ENCODE measurements at places on chromosomes 6 and 20.

DNA sequence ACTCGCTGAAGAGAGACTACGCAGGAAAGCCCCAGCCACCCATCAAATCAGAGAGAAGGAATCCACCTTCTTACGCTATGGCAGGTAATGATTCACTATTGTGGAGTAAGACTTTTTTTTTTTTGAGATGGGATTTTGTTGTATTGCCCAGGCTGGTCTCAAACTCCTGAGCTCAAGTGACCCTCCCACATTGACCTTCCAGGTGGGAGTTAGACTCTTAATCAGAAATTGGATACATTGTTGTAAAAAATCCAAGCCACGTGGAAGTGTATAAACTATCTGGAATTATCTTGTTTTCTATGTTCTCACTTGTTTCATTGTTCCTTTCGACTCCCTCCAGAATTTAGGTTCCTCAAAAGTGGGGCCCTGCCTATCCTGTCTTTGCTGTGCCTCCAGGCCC, 6.8 kb downstream of the NQO2 start:
- no peak for DNase-seq

DNA sequence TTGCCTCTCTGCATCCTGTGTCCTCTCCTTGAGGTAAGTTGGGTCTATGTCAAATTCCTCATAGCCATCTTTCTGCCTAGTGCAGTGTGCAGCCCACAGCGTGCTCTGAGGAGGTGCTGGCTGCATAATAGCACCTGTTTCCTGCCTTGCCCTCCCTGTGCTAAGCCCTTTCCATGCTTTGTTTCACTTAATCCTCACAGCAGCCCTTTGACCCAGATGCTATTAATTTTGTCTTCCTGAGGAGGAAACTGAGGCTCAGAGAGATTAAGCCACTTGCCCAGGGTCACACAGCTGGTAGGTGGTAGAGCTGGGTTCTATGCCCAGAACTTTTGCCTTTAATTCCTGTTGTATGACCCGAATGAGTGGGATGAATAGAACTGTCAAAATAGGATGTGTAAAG, 13.5 kb downstream of the FAM83D start:
- no peak for DNase-seq

GRCh38 chr6:4687989-4688947, 87.9 kb upstream of the CDYL start:
- no peak for DNase-seq

GRCh38 chr6:160990847-160991405, 643 bp upstream of the MAP3K4 start:
- DNase-seq = peak; percentile 10

GRCh38 chr6:71250099-71250602, 38.5 kb upstream of the OGFRL1 start:
- peak; percentile 37 for DNase-seq

DNA sequence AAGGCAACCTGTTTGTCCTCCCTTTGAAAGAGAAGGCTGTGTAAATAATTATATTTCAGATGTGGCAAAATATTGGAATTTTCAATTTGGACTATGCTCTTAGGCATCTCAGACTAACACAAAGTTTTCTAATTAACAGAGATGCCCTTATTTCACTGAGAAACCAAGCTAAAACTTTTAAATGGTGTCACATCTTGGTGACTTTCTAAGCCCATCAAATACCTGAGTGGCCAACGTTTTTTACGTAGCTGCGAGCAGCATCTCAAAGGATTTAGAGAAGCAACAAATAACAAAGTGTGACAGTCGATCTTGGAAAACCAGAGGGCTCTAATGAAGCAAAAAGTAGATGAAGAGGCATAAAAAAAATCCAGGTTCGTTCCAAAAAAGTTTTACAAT, 3.4 kb upstream of the HEY2 start:
- DNase-seq = no peak

GRCh38 chr20:2086980-2087377, 14.6 kb upstream of the STK35 start:
- DNase-seq = no peak

GRCh38 chr20:63661108-63661507, 3.0 kb downstream of the RTEL1 start:
- no peak for DNase-seq

DNA sequence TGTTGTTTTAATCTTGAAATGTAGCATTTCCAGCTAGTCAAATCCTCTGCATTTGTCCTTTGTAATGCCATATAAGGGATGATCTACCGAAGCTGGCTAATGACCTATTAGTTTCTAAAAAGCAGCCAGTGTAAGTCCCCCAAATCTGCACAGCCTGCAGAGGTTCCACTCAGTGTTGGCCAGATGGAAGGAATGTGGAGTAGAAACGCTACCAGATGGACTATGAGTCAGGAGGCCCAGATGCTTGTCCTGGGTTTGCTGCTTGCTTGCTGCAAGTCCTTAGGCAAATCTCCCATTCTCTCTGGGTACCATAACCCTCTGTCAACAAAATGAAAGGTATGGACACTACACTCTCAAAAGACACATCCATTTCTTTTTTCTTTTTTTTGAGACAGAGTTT, 149.8 kb downstream of the BTBD9 start:
- no peak for DNase-seq

GRCh38 chr6:157498817-157499216, 117.8 kb downstream of the ZDHHC14 start:
- DNase-seq = no peak

DNA sequence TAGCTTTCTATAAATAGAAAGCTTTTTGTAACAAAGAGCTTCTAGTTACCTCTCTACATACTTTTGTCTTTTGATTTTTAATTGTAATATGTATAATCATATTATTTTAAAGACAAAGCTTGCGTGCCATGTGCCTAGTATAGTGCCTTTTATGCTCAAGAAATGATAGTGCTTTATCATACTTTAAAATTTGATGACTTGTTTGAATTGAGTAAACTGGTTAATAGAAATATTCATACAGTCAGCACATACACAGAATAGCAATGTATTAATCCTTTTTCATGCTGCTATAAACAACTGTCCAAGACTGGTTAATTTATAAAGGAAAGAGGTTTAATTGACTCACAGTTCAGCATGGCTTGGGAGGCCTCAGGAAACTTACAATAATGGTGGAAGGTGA, 313.0 kb downstream of the FRK start:
- no peak for DNase-seq

DNA sequence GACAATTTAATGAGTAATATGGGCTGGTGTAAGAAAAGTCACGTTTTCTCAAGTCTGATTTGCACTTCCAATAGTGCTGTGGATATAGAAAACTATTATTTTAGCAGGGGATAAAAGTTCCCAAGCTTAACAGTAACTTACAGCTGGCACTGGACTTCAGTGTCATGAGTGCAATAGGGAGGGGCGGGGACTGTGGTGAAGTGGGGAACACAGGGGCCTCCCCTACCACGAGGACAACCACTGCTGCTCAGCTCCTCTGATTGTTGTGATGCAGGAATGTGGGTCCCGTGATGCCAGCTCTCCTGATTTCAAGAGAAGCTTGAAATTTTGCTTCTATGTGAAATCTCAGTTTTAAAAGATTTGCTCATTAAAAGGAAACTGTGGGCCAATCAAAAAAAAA, 24.0 kb downstream of the SLC13A3 start:
- DNase-seq = no peak

DNA sequence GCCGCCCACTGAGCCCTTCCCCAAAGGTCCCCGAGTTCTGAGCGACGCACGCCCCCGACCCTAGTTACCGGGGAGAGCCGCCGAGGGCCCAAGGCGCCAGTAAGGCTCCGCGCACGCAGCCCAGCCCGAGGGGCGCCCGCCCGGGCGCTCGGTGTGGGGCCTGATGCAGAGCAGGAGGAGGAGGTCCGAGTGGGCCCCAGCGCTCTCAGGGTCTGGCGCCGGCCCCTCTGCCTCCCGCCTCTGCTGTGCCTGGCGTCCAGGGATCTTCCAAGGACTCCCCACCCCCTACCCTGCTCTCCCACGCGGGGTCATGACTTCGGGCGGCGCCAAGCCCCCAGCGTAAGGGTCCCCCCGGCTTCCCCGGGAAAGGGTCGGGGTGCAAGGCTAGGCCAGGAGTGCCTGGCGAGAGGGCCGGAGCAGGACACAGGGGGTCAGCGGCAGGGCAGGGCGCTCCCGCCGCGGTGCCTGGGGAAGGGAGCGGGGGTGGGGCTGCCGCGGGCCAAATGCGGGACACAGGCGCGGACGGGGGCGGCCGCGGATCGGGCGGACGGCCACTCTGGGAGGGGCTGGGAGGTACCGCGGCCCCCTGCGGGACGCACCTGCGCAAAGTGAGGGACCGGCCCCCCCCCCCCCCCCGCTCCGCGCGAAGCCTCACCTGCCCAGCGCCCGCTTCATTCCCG, 637 bp downstream of the ABHD12 start:
- DNase-seq = no peak

DNA sequence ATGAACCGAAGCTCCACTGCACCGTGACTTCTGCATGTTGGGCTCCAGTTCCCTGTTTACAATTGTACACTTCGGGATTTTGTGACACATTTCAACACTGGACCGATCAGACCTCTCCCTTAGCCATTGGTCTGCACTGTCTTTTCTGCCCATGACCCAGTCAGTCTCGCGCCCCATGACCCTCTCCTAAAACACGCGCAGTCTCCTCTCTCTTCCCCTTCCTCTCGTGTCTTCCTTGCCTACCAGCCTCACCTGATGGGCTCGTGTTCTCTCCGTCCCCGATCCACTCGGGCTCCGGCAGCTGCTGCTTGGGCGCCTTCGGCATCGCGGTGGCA, 535 bp upstream of the ABCF1 start:
- no peak for DNase-seq

- DNase-seq = no peak
Observed at GRCh38 chr6:35072698-35073055, 68.5 kb downstream of the TCP11 start.

DNA sequence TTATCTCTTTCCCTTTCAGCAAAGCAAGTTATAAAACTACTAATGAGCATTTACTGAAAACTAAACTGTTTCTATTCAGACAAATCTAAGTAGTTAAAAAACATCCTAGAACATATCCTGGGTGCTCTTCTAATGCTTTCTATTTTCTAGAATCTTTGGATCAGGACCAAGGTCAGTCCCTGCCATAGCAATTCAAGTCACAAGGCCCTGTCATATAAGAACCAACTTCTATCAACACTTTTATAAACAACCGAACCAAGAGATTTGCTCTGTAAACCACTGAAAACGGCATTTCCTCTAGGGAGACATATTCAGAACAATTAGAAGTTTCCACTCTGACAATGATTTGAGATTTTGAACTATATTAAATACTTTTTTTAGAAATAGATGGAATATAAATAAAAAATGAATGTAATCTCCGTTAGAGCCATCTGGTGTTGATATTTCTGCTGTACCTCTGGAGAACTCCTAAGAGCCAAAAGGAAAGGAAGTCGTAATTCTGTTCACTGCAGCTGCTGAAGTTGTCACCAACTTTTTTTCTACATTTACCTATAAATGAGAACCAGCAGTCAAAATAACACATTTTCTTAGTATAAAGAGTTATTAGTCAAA, 51.4 kb upstream of the LGSN start:
- DNase-seq = no peak

DNA sequence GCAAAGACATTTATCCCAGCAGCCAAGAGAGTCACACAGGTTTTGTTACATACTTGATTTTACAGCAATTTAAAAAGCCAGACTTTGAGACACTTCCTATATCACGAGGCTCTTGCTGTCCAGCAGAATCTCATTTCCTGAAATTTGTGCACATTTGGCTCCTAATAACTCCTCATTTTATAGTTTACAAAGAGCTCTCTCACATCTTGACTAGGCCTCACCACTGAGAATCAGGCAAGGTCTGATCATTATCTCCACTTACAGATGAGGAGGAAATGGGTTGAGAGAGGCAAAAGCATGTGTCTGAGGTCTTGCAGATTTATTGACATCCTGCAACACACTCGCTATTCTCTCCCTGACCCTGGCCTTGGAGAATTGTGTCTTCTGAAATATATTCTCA, 426.8 kb downstream of the MAFB start:
- DNase-seq = no peak

DNA sequence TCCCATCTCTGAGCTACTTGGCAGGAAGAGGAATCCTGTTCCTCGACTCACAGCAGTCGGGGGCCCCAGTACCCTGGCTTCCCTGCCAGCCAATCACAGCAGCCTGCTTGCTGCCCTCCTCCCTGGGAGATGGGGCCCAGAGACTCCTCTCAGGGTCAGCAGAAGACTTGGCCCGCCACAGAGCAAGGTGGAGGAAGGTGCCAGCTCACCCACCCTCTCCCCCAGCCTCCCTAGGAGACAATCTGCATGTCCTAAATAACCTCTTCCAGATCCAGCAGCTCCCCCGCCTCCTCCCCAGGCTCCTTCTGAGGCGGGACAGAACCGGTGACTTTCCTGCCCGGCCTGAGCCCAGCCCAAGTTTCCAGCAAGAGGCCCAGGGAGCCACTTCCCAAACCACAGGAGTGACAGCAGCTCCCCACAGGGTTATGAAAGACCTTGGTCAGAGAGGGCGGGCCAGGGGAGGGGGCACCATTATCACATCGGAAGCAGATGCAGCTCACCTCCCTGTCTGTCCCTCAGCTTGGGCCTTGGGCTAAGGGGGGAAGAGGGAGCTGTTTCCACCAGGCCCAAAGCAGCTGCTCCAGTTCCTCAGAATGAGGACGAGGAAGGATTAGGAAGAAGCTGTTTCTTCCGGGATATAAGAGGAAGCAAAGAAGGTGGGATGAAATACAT, 2.3 kb downstream of the CCND3 start:
- peak; percentile 20 for DNase-seq

DNA sequence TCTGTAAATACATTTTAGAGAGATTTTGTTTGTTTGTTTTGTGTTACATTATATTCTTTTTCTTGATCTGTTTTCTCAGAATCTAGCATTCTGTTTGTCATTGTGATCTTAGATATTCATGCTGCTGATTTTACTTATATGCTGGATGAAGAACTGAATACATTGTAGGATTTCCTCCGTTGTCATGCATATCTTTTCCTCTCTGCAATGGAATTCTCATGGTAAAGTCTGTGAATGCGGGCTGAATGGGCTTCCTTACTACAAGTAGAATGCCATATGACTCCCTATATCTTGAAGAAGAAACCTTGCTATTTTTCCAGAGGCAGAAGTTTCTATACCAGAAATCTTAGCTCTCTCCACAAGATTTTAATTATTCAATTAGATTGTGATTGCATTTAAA, 2.4 kb upstream of the DEFB114 start:
- no peak for DNase-seq

GRCh38 chr6:6217855-6218758, 102.4 kb downstream of the F13A1 start:
- no peak for DNase-seq

DNA sequence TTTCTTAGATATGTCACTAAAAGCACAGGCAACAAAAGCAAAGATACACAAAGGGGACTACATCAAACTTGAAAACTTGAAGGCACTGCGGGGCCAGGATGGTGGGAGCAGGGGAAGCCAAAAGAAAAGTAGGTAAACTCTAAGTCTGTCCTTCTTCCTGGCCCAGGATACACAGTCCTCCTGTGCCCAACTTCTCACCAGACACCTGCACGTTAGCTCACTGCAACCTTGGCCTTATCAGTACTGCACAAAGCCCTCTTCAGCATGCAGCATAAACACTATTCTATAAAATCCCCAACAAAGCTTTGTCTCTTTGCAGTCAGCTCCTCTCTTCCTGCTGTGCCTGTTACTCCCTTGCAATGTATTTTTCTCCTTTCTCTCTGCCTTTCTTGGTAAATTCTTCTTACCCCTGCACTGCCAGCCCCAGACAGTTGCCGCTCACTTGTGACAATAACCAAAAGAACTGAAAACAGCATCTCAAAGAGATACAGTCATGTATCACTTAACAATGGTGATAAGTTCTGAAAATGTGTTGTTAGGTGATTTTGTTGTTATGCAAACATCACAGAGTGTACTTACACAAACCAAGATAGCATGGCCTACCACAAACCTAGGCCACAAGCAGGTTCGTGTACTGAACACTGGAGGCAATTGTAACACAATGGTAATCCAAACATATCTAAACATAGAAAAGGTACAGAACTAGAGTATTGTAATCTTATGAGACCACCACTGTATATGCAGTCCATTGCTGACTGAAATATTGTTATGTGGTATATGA, 51.2 kb downstream of the NINL start:
- no peak for DNase-seq
